Activated naive CD8-positive, alpha-beta T cell treated with anti-CD3 and anti-CD28 coated beads, Interleukin-2, amount 10 ng/mL, durations not matched to agents 7 days and 5 days (primary cell): ENCODE measurements at places on chromosomes 2 and 18. TPM values are rescaled to one million over a fixed set of nuclear protein-coding genes. Genes with fewer than 3 reads are reported as not detected.

- DNase-seq = no peak
Observed at GRCh38 chr2:179999000-179999399, 8.1 kb downstream of the CWC22 start.

- peak; percentile 93 for DNase-seq
Observed at GRCh38 chr2:207625014-207625907, at the start of gene METTL21A. Gene METTL21A, minus strand, starts transcription at chr2:207625394. Its CDS starts 1,019 bp downstream, at chr2:207624375.

GRCh38 chr2:239025096-239025801 is 177.4 kb downstream of the TWIST2 start:
- DNase-seq = no peak

- DNase-seq = no peak
Observed at GRCh38 chr2:237643066-237643465, 15.7 kb downstream of the LRRFIP1 start.

Gene KLF11
- total RNA-seq = 7.1 TPM

Gene CCDC85A
- not detected for total RNA-seq

DNA sequence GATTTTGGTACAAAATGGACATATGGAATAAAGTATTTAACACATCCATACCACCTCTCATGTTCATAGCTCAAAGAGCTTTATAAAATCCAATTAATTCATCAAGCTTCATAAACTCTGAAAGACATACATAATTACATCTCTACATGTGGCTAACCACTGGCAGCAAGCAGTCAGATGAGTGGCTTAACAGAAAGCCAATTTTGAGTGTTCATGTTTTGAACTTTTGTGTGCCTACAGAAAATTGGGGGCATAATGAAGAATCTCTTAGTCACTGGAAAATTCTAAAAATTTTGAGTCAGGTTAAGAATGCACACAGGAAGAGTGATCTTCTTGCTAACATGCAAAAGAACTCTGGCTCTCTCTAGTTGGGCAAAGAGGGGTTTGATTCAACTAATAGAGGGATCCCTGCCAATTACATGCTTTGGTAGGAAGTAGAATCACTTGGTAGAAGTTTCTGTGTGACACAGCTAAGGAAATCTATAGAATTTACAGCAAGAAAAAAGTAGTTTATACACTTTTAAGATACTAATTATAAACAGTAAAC is 287.4 kb downstream of the NOL4 start:
- DNase-seq = no peak

DNA sequence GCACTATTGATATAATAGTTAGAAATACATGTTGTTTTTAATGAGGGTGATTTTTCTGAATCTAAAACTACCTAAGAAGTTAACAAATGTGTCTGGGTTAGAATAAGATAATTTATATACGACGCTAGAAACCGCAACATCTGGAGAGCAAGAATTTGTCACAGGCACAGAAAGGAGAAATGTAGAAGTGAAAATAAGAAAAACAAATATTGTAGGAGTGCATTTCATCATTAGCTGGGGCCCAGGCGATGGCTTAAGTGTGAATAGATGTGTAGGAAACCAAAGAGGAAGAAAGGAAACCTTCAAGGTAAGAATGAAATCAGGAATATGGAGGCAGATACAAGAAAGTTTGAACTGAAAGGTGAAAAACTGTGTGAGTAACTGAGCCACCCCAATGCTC is 90.3 kb downstream of the LRP2 start:
- DNase-seq = no peak

Gene GAL3ST2
- 0.43 TPM for total RNA-seq

- no peak for DNase-seq
Observed at GRCh38 chr2:114022360-114023085, 132.6 kb downstream of the ACTR3 start.

GRCh38 chr2:20925265-20925889 is 102.5 kb upstream of the LDAH start:
- DNase-seq = no peak

Gene HOXD13
- total RNA-seq = not detected

- no peak for DNase-seq
Observed at GRCh38 chr2:199042660-199043379, 414.9 kb downstream of the SATB2 start.

- no peak for DNase-seq
Observed at GRCh38 chr2:222241128-222241870, 57.5 kb downstream of the PAX3 start.

Gene RNF181
- 97.4 TPM for total RNA-seq

DNA sequence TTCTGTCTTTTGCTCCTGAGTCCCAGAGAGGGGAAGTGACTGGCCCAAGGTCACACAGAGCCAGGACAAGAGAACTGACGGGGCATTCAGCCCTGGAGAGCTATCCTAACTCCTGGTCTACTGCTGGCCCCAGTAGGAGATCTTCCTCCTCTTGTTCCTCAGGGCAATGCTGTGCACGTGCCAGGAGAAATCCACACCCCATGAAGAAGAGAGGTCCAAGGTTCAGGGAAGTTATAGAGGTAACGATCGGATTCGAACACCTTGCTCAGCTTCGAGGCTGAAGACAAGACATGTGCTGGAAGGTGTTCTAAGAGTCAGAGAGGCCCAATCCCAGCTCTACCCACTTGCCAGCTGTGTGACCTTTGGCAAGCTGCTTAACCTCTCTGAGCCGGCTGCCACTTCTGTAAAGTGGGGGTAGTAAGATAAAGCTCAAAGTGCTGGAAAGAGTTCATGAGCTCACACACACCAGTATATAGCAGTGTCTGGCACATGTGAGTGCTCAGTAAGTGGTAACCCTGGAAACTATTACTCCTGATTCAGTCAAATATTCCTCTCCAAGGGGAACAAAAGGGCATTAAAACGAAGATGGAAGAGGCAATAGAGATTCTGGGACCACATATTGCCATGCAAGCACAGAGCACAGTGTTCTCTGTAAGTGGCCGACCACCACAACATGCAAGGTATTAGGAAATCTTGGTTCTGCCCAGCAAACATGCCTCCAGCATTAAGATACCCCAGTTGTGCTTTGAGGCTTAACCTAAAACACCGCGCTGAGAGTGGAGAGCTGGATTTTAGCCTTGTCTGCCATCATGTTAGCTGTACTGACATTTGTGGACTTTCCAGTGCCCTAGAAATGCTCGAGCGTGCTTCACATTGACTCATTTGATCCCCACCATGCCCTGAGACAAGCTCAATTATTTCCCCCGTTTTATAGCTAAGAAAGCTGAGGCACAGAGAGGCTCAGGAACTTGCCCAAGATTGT is 25.6 kb downstream of the SERTAD2 start:
- no peak for DNase-seq

Gene VAMP5
- 66.7 TPM for total RNA-seq

- no peak for DNase-seq
Observed at GRCh38 chr2:6994536-6995128, 77.4 kb downstream of the RNF144A start.

- DNase-seq = no peak
Observed at GRCh38 chr2:3485166-3485565, 34.2 kb downstream of the ADI1 start.

Gene MAP3K19
- not detected for total RNA-seq

DNA sequence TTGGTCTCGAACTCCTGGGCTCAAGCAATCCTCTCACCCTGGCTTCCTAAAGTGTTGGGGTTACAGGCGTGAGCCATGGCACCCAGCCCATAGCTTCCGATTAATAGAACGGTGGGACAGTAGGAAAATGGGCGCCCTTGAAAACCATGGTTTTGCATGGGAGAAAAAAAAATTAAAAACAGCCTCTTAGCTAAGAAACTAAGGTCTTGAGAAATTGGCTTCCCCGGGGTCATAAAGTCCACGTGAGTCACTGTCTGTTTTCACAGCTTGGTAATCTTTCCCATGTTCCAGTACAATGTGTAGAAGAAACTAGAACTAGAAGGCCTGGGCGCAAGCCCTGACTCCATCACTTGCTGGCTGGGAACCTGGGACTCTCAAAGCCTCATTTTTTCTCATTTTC is 20.7 kb downstream of the B3GNT2 start:
- DNase-seq = no peak

Gene ABCG5
- not detected for total RNA-seq

Gene EIF2AK2
- total RNA-seq = 121 TPM

DNA sequence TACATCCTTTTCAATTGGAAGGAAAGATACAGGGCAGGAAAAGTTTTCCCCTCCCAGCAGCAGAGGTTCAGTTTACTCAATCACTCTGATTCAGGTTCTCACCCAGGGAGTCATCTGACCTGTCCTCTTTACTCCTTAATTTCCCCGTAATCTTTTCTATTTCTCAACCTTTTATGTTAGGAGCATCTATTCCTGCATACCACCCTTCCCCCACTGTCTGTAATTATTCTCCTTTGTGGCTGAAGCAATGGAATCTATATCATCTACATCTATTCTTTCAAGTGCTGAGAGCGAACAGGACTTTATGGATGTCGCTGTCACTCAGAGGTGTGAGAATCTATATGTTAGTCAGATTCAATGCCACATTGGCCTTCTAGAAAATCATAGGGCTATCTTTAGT is 175.2 kb downstream of the NOL4 start:
- no peak for DNase-seq

Gene CFC1
- not detected for total RNA-seq

DNA sequence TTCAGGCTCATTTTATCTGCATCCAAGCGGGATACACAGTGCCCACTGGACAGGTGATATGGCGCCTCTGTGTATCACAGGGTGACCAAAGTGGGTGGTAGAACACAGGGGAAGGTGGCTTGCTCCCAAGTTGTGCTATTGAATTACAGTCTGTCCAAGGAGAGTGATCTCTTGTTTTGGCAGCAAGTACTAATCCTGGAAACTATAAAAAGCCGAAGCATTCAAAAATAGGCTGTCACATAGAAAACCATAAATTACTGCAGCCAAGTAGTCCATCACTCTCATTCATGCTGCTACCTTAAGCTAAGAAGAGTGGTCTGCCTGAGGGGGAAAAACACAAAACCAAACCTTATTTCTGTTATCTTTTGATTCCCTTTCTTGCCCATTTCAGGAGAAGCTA is 237.1 kb upstream of the POU3F3 start:
- DNase-seq = no peak

GRCh38 chr2:204748286-204748685 is 203.0 kb downstream of the PARD3B start:
- no peak for DNase-seq

- DNase-seq = no peak
Observed at GRCh38 chr2:51706220-51706619, 674.3 kb upstream of the NRXN1 start.

GRCh38 chr2:193806088-193806774 is 1611.5 kb upstream of the TMEFF2 start:
- DNase-seq = no peak
